Stimulated activated CD8-positive, alpha-beta memory T cell treated with anti-CD3 and anti-CD28 coated beads, Interleukin-7, amount 100 ng/mL, for 48 hours (primary cell): ENCODE measurements at places on chromosomes 12 and 14.

GRCh38 chr14:30584058-30584630 lies 25.2 kb downstream of the G2E3 start:
- DNase-seq = no peak

DNA sequence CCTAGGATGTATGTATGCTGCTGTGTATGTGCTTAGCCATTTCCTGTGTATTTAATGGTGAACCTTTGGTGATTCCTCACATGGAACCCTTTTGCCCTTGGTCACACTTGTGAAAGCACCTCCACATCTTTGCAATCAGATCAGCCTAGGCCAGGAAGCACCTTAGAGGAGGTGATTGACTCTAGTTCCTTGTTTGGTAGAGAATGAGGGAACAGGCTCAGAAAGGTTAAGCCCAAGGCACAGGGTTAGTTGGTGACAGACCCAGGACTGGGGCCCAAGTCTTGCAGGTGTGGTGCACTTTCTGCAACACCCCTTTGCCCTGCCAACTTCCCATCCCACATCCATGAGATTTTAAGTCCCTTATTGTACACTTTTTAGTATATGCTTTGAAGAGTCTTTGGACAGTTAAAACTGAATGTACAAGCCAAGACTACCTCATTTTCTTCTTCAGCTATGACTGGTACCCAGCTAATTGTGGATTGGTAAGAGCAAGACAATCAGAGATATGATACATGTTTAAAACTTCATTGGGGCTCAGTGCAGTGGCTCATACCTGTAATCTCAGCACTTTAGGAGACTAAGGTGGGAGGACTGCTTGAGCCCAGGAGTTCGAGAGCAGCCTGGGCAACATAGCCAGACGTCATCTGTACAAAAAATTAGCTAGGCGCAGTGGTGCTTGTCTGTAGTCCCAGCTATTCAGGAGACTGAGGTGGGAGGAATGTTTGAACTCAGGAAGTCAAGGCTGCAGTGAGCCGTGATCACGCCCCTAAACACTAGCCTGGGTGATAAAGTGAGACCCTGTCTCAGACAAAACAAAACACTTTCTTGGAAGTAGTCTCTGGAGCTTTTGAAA lies 71.1 kb downstream of the RASSF3 start:
- DNase-seq = no peak

- no peak for DNase-seq
These were observed 23.1 kb upstream of the COL2A1 start for GRCh38 chr12:48027183-48028002.

- DNase-seq = no peak
These were observed 1.7 kb upstream of the LIN7A start for GRCh38 chr12:80939231-80939950.

GRCh38 chr12:26524862-26525465 lies 308.0 kb downstream of the ITPR2 start:
- no peak for DNase-seq

GRCh38 chr12:96194576-96194889 lies 358 bp downstream of the ELK3 start:
- DNase-seq = no peak

DNA sequence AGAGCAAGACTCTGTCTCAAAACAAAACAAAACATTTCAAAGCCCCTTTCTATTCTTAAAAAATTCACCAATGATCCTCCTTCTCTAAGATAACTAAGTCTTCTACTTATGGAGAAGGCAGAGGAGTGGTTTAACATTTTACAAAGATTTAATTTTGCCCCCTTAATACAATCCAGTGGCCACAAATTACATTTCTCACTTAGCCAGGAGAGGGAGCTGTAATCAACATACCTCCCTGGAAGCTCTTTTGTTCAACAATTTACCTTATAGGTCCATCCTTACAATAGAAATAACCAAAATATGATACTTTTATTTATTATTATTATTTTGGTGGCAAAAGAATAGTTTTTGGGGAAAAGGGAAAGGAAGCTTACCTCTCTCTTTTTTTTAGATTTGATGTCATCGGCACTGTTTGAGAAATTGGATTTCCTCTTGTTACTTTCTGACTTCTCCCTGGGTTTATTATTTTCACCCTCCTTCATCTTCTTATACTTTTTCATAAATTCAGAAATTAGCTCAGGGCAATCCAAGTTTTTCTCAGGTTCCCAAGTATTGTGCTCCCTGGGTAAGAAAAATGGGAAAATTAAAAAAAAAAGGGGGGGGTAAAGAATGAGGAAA lies 28.1 kb downstream of the CBX5 start:
- no peak for DNase-seq
